ENCODE measurements at places on chromosomes 1 and 21.

GRCh38 chr1:168957818-168958217 lies 148.7 kb upstream of the ATP1B1 start:
- no peak for DNase-seq

- DNase-seq, result no peak
Measured at GRCh38 chr1:68448365-68448764, 1.4 kb downstream of the RPE65 start.

GRCh38 chr1:151668090-151668489 lies 48.5 kb downstream of the CELF3 start:
- DNase-seq, result no peak

DNA sequence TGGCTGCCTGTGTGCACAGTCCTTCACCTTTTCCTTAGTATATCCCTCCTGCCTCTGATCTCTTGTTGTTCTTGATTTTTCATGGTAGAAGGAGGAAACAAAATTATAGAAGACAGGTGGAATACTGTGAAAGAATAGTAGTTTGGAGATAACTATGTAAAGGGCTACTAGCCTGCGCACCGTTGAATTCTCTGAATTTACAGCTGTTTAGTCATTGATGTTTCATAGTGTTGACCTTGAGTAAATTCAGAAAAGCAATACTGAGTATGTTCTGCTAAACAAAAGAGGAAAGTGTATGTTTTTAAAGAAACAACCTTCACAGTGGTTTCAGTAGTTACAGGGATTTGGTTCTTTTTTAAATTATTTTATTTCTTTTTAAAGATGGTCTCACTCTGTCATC lies 18.1 kb downstream of the CAMTA1 start:
- no peak for DNase-seq
